Upper lobe of right lung (tissue), 1 donor: ENCODE measurements at places on chromosomes 7 and 10. TPM values are rescaled to one million over a fixed set of nuclear protein-coding genes. Genes with fewer than 3 reads are reported as not detected.

NUTM2B gene
- total RNA-seq, result 0.96 TPM

GRCh38 chr10:97466755-97467154, 20.8 kb downstream of the ZDHHC16 start:
- peaks cover 99% of the 10 kb centered on the region for H3K36me3 ChIP-seq
- no peaks in the 10 kb centered on the region for H3K27me3 ChIP-seq
- no peak for DNase-seq
- no peak overlapping the region for H3K4me3 ChIP-seq

- H3K4me3 ChIP-seq, result no peak overlapping the region
- no peaks in the 10 kb centered on the region for H3K27me3 ChIP-seq
- no peak overlapping the region for H3K27ac ChIP-seq
- no peaks in the 10 kb centered on the region for H3K36me3 ChIP-seq
- DNase-seq, result no peak
- H3K4me1 ChIP-seq, result no peaks in the 10 kb centered on the region
These were observed 57.4 kb downstream of the SPOCK2 start for GRCh38 chr10:72030762-72031543.

- H3K4me1 ChIP-seq, result no peaks in the 10 kb centered on the region
- peaks cover 49% of the 10 kb centered on the region for H3K36me3 ChIP-seq
- no peaks in the 10 kb centered on the region for H3K27me3 ChIP-seq
These were observed 25.6 kb downstream of the RNF216 start for GRCh38 chr7:5755704-5756504.

GRCh38 chr10:36779238-36779846, 346.1 kb upstream of the ANKRD30A start:
- no peaks in the 10 kb centered on the region for H3K27me3 ChIP-seq
- no peak for DNase-seq
- no peak overlapping the region for H3K4me3 ChIP-seq
- H3K36me3 ChIP-seq, result no peaks in the 10 kb centered on the region
- no peaks in the 10 kb centered on the region for H3K4me1 ChIP-seq

DNA sequence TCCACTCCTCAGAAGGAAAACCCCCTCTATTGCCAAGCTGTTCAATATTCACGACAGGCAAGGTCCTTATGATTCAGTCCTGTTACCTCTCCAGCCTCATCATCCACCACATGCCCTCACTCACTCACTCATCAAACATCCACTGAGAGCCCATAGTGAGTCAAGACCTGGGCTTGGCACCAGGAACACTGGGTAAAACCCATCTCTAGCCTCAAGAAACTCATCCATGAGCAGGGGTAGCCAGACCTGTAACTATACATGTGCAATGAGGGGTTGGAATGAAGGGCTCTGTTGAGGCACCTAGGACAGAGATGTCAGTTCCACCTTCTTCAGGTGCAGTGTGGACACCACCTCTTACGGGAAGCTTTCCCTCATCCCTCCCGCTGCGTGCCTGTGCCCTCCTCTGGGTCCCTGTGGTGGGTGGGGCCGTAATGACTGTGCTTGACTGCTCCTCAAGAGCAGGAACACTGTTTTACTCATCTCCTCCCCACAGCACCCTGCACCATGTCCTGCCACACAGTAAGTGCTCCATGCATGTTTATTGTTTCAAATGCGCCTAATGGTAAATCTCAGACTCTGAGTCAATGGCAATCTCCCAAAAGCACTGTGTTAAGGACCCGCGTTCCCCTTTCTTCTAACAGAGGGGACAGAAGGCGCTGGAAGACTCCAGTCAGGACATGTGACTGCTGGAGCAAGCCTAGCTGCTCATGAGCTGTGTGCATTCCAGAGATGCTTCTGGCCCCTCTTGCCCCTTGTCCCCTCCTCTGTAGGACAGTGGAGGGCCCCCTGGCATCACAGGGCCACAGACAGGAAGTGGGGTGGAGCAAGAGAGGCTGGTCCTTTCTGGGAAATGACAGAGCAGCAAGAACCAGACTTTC, 95.4 kb downstream of the HIPK2 start:
- peaks cover 49% of the 10 kb centered on the region for H3K4me1 ChIP-seq
- H3K4me3 ChIP-seq, result no peak overlapping the region
- peak overlapping the region; percentile 81 for H3K27ac ChIP-seq
- no peaks in the 10 kb centered on the region for H3K36me3 ChIP-seq
- no peaks in the 10 kb centered on the region for H3K27me3 ChIP-seq
